ENCODE measurements at places on chromosomes 11 and 22. TPM values are rescaled to one million over a fixed set of nuclear protein-coding genes. Genes with fewer than 3 reads are reported as not detected.

The CNGA4 gene
- not detected for total RNA-seq

The ZNRF3 gene
- 3.6 TPM for total RNA-seq

The APOL5 gene
- total RNA-seq, result not detected

The LDHAL6A gene
- not detected for total RNA-seq

The SCGB1D2 gene
- not detected for total RNA-seq

The PPME1 gene
- total RNA-seq, result 15.0 TPM

The LRRC10B gene
- total RNA-seq, result 1.7 TPM

The TYR gene
- not detected for total RNA-seq

The ARCN1 gene
- 227 TPM for total RNA-seq

The RIMBP3B gene
- under 0.01 TPM for total RNA-seq

The ZBTB16 gene
- total RNA-seq, result 346 TPM

The FDXACB1 gene
- total RNA-seq, result 2.3 TPM

The MPPED2 gene
- total RNA-seq, result 10.5 TPM

The TRAF6 gene
- 15.8 TPM for total RNA-seq

The UVRAG gene
- total RNA-seq, result 59.7 TPM

The ADORA2A gene
- total RNA-seq, result 4.7 TPM

The ACRV1 gene
- total RNA-seq, result not detected

The TP53I11 gene
- 107 TPM for total RNA-seq

The APOA4 gene
- not detected for total RNA-seq

The CEP164 gene
- total RNA-seq, result 16.5 TPM

The DRD2 gene
- not detected for total RNA-seq

The MS4A3 gene
- total RNA-seq, result not detected

The SCO2 gene
- 10.7 TPM for total RNA-seq

The OR5W2 gene
- total RNA-seq, result not detected

The CCDC89 gene
- total RNA-seq, result 1.2 TPM

The EFEMP2 gene
- 45.0 TPM for total RNA-seq

The HPS5 gene
- total RNA-seq, result 35.1 TPM

The OR5J2 gene
- total RNA-seq, result not detected

The GSTT2B gene
- 2.5 TPM for total RNA-seq

The AQP11 gene
- total RNA-seq, result 0.34 TPM

The PPP2R5B gene
- total RNA-seq, result 19.8 TPM

The FGF19 gene
- total RNA-seq, result not detected

The SLC29A2 gene
- 30.7 TPM for total RNA-seq

The ROM1 gene
- total RNA-seq, result 8.9 TPM

The SPI1 gene
- 28.4 TPM for total RNA-seq

The CRYBB3 gene
- not detected for total RNA-seq
